ENCODE measurements at places on chromosomes 16 and 17. TPM values are rescaled to one million over a fixed set of nuclear protein-coding genes. Genes with fewer than 3 reads are reported as not detected.

- DNase-seq: no peak
Measured at GRCh38 chr17:57953705-57954396, 1.4 kb downstream of the CUEDC1 start.

Gene TRAF7
- polyA plus RNA-seq: 57.0 TPM

Gene IRX5
- polyA plus RNA-seq: 0.23 TPM

GRCh38 chr17:73192206-73192893 is 505 bp upstream of the COG1 start:
- DNase-seq: no peak

- DNase-seq: no peak
Measured at GRCh38 chr17:73286863-73287296, 24.9 kb downstream of the CDC42EP4 start.

Gene GPR142
- 0.23 TPM for polyA plus RNA-seq

GRCh38 chr16:69930117-69930776 is 20.9 kb upstream of the CLEC18A start:
- no peak for DNase-seq

GRCh38 chr17:63039342-63039741 is 73.3 kb downstream of the TANC2 start:
- no peak for DNase-seq

DNA sequence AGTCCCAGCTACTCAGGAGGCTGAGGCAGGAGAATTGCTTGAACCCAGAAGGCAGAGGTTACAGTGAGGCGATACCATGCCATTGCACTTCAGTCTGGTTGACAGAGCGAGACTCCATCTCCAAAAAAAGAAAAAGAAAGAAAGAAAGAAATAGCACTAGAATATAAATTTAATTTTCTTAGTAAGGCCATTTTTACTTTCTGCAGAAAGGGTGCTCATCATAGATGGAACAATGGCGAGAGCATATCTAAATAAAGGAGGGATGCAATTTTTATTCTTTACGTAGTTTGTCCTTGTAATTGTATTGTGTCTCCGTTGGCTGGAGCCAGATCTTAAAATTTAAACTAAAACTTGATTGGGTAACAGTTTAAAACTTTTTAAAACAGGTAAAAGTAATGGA is 85.6 kb upstream of the RPRML start:
- no peak for DNase-seq
